ENCODE measurements at places on chromosomes 11 and 22.

DNA sequence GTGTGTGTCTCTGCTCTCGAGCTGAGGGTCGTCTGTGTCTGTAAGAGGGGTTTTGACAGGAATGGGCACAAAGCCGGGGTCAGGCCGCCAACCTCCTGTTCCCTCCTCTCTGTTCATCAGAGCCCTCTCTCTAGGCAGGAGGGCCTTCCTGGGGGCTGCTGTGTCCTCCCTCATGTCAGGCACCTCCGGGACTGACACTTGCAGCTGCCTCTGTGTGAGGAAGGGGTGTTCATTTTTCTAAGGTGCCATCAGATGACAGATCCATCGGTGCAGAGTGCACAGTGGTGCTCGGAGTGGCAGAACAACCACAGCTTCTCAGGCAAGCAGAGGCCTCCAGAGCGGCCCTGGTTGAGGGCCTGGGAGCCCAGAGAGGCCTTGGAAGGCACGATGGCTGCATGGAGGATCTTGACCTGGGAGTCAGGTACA is 265.4 kb upstream of the B3GAT1 start:
- DNase-seq: no peak

DNA sequence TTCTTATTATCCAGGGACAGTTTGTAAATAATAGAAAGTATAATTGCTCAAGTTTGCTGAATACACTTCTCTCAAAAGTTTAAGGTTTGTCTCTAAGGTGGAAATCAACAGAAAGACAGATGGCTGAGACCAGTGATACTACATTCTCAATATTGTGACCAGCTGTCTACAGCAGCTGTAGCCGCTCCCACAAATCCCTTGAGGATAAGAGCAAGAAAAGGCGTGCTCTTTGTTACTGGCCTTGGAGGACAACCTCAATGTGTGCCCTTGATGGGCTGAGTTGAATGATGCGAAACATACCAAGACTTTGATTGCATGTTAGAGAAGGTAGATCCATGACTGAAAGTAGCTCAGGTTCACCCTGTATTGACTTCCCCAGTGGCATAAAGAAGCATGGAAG is 6.1 kb downstream of the OR6M1 start:
- no peak for DNase-seq

DNA sequence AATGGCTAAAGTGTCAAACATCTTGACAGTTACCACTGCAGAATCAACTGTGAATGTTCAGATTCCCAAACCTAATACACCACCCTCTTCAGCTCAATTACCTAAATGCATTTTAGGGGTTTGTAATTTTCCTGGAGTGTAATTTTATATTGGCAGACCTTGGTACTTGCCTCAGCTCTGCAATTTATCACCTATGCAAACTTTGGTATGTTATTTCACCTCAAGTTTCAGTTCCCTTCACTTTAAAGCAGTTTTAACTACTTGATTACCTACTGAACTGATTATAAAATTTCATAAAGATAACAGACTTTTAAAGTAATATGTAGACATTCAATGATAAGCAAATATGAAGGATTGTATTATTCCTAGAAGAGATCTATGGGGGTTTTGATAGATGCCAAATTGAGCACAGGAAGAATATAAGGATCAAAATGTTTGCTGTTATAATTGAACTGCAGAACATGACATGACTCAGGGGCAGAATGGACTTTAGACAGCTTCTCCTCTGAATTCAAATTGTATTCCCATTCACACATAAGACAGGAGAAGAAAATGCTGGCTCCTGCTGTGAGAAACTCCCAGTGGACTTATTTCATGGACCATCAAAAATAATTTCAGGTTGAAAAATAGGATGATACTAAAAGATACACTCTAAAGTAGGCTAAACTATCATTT is 491.5 kb upstream of the LUZP2 start:
- no peak for DNase-seq

GRCh38 chr22:29860006-29860766 is 22.1 kb upstream of the ASCC2 start:
- no peak for DNase-seq

- peak; percentile 85 for DNase-seq
These were observed 39.6 kb downstream of the LIF start for GRCh38 chr22:30206944-30207343.

DNA sequence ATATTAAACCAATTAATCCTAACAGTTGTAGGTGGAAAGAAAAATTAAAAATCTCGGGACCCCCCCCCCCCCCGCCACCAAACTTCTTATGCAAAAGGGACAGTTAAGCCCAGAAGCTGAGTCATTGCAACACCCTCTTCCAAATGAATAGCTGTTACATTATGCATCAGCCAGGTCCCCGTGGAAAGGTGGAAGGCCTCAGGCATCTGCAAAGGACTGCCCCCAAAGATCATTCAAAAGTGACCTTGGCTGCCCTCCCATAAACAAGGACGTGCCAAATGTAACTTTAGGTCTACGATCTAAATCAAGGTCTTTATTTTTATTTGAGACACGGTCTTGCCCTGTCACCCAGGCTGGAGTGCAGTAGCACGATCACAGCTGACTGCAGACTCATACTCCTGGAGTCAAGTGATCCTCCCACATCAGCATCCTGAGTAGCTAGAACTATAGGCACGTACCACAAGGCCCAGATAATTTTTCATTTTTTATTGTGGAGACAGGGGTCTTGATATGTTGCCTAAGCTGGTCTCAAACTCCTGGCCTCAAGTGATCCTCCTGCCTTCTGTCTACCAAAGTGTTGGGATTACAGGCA is 22.8 kb downstream of the SYN3 start:
- DNase-seq: no peak

DNA sequence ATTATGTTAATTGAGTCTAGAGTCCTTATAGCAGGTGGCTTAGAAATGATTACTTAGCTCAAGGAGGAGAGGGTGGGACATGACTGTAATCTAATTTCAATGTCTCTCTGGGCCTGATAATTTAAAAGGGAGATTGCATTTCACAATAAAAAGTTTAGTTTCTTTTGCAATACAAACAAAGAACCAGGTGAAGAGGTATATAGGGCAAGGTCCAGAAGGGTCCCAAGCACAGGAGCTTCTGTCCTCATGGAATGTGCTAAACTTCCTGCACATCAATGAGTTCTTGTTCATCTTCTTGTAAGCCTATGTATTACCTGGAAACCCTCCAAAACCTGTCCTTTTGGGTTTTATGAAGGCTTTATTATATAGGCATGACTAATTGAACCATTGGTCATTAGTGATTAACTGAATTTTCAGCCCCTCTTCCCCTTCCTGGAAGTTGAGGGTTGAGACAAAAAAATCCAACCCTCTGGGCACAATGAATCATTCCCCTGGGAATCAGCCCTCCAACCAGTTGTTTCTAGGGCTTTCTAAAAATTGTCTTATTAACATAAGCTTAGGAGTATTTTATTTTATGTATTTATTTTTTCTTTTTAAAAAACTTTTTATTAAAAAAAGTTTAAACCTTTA is 37.6 kb downstream of the MS4A2 start:
- DNase-seq: no peak

DNA sequence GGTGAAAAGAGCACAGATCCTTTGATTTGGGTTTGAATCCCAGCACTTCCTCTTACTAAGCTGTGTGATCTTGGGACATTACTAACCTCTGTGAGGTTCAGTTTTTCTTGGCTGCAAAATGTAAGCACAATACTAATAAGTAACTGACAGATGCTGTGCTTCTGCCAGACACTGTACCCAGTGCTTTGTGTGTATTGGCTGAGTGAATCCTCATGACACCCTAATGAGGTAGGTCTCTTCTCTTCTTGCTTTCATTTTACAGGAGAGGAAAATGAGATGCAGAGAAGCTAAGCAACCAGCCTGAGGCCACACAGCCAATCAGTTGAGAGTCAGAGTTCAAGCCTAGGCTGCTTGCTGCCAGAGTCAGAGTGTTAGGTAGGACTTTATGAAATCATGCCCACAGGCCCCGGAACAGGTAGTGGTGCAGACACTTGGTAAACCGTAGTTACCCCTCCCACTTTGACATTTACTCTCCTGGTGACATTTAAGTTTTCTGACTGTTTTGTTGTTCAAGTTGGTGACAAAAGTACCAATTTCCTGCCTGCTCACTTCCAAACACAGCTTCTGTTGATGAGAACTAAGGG is 21.2 kb downstream of the PTPRJ start:
- no peak for DNase-seq

DNA sequence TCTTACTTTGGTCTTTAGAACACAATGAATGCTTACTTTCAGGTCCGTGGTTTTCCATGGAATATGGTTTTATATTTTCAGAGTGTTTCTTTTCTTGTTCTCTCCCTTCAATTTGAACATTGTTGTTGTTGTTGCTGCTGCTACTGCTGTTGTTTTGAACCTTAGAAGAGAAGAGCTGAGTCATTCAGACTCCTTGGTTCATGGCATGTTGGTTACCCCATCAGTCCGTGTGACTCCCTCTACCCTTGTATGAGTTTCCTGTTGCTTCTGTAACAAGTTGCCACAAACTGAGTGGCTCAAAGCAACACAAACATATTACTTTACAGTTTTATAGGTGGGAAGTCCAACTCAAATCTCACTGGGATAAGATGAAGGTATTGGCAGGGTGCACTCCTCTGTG is 511.0 kb downstream of the INSC start:
- no peak for DNase-seq

GRCh38 chr22:30694640-30695350 is at the start of gene OSBP2:
Gene OSBP2, plus strand, starts transcription at chr22:30694874. Its CDS starts 36 bp downstream, at chr22:30694910.
- no peak for DNase-seq

DNA sequence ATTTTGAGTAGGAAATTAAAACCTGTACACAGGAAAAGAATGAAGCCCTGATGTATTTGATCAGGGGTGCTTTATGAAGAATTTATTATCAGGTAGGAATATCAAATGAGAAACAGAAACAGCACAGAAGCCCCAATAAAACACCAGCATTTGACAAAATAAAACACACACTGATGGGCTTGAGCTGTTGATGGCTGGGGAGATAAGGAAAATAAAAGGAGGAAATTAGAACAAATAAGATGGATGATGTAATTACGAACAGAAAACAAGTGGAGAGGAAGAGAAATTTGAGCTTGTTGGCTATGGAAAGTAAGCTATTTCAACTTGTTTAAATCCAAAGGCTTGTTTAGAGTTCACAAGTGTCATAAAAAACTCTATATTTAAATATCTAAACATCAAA is 213.7 kb downstream of the CADM1 start:
- no peak for DNase-seq

- no peak for DNase-seq
These were observed 40.9 kb downstream of the ZC3H12C start for GRCh38 chr11:110134110-110134509.

GRCh38 chr11:43021466-43021865 is 290.3 kb upstream of the API5 start:
- no peak for DNase-seq

GRCh38 chr11:120842195-120842594 is 181.7 kb upstream of the TBCEL start:
- DNase-seq: no peak

DNA sequence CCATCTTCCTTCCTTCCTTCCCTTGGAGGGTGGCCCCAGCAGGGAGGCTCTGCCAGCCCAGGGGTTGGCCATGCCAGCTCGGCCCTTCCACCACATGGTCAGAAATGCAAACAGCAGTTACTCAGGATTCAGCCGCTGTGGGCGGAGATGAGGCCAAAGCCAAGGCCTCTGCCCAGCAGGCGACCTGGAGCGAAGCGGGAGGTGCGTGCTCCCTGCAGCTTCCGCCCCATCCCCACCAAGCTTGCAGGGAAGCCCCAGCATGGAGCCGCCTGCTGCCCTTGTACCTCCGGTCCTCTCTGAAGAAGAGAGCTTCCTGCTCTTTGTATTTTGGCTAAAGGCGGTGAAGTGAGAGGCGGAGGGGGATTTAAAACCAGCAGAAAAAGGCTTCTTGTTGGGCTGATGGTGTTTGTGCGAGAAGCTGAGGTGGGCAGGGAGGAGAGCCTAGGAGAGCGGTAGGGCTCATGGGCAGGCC is 50.4 kb downstream of the ANO1 start:
- DNase-seq: no peak

GRCh38 chr11:19359221-19360000 is 118.7 kb upstream of the E2F8 start:
- no peak for DNase-seq

DNA sequence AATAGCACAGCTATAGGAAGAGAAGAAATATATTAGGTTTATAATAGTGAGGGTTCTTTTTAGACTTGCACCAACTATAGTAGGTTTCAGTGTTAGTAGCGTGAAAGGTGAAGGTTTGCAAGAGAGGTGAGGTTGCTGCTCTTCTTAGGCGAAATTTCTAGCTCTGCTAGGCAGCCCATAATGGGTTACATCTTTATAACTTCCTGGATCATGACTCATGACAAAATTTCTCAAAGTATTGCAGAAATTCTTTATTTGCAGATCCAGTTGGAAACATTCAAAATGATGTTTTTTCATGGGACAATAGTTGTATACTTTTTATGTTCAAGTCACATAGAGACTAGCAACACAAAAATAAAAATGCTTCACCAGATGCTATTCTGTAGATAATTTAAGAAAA is 260.0 kb downstream of the SOX6 start:
- peak; percentile 21 for DNase-seq

GRCh38 chr22:47335460-47335859 is 573.0 kb downstream of the TBC1D22A start:
- no peak for DNase-seq

DNA sequence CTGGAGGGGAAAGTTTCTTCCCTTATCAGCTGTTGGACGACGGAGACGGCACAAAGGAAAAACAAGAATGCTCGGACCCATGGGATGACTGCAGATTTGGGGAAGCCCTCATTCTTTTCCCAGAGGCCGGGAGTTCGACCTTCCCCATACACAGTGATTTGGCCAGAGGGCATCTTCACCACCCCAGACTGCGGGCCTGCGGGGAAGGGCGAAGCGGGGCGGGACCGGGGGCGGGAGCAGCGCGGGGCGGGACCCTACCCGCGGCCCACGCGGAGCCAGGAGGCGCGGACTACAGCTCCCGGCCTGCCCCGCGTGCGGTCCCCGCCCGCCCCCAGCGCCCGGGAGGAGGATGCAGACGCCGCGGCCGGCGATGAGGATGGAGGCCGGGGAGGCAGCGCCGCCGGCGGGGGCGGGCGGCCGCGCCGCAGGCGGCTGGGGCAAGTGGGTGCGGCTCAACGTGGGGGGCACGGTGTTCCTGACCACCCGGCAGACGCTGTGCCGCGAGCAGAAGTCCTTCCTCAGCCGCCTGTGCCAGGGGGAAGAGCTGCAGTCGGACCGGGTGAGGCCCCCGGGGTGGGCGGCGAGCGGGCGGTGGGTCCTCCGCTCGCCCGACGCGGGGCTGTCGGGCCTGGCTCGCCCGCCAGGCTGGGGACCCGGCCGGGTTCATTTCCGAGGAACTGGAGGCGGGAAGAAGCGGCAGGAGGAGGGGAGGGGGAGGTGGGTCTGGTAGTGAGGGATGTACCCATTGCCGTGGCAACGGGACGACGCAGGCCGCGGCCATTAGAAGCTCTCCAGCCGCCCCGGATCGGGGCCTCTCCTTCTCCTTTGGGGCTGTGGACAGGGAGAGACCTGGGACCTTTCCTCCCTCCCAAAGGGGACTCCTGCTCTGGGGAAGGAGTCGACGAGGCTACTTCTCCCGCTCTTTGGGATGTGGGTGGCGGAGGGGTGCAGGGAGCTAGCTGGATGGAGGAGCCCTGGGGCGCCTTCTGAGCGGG is at the start of gene KCTD17:
KCTD17 (plus strand) TSS at position 352 of the 995 bp plus-strand sequence; CDS start at position 371, 19 bp downstream.
- peak; percentile 34 for DNase-seq
